Stimulated activated effector memory CD8-positive, alpha-beta T cell treated with anti-CD3 and anti-CD28 coated beads, Interleukin-12 subunit alpha, Interleukin-12 subunit beta, amount 100 ng/mL, for 72 hours (primary cell): ENCODE measurements at places on chromosomes 13 and 19.

- DNase-seq: no peak
Measured at GRCh38 chr13:83057119-83057518, 825.2 kb downstream of the SLITRK1 start.

DNA sequence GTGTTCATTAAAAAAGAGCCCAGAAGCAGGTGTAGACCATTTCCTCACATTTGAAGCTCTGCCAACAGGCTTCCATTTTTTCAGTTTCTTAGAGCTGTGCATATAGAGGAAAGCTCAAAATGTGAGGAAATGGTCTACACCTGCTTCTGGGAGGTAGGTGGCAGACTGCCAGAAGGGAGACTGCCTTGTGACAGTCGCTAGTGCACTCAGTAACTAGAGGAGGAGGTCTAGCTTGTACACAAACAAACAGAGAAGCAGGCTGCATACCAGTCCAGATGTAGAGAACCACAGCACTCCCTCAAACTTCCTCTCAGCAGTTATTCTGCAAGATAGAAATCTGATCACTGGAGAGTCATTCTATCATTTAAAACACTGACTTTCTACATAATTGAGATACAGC, 800.2 kb downstream of the EFNB2 start:
- no peak for DNase-seq

DNA sequence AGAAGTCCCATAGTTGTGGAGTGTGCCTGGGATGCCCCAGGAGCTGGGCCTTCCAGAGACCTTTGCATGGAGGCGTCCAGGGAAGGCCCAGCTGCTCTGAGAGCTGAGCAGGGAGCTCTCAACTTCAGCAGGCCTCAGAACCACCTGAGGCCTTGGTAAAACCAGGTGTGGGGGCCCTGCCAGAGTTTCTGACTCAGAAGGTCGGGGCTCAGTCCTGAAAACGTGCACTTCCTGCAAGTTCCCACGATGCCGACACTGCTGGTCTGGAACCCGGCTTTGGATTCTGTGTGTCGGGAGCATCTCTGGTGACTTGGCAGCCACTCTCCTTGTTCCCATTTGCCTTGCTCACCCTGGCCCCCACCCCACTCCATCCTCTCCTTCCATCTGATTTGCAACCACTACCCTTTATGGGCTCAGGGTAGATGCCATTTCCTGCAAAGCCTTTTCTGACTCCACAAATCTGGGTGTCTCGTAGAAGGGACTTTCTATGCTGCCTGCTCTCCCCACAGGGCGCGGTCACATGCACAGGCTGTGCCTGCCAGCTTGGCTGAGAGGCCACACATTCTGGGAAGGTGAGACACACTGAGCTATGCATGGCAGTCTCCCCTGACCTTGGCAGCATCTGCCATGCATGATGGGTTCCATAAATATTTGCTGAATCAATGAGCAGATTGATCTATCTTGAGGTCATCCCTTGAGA, 244.7 kb downstream of the COL4A1 start:
- DNase-seq: no peak

DNA sequence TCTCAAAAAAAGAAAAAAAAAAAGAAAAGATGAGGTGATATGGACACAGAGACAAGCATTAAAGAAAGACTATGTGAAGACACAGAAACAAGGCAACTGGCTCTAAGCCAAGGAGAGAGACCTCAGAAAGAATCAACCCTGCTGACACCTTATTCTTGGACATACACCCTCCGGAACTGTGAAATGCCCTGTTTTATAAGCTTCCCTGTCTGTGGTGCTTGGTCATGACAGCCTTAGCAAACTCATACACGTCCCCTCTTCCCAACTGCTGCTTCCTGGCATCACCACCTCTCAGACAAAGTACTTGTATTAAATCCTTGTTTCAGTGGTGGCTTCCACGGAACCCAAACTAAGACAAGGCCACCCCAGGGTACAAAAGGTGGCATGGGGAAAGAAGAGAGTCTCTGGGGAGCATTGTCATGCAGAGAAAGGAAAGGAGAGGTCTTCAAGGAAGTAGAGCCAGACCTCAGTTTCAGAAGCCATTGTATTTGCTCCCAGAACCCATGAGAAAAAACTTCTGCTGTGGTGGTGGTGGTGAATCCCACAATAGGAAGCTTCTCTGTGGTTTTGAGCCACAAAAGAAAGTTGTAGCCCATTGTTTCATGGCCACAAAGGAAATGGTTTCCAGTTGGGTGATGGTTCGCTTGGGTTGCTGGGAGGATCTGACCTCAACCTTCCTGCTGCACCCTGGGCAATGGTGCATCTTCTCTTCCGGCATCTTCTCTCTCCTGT, 16.3 kb upstream of the TSPAN16 start:
- DNase-seq: peak; percentile 58

DNA sequence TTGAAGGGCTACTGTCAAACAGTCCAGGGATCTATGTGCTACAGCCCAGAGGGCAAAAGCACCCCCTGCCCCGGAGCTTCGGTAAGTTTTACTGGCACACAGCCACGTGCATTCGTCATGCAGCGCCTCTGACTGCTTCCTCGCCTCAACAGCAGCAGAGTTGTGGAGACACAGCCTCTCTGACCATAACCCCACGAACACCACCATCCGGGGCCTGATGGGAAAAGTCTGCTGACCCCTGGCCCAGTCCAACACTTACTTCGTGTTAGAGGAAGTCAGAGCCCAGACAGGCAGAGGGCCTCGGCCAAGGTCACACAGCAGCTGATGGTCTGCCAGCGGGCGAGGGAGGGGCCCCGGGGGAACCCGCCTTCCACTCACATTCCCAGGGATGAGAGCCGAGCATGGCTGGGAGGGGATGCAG, 5.1 kb downstream of the CBARP start:
- no peak for DNase-seq

- no peak for DNase-seq
Measured at GRCh38 chr19:48552406-48553322, 692 bp downstream of the SULT2B1 start.

DNA sequence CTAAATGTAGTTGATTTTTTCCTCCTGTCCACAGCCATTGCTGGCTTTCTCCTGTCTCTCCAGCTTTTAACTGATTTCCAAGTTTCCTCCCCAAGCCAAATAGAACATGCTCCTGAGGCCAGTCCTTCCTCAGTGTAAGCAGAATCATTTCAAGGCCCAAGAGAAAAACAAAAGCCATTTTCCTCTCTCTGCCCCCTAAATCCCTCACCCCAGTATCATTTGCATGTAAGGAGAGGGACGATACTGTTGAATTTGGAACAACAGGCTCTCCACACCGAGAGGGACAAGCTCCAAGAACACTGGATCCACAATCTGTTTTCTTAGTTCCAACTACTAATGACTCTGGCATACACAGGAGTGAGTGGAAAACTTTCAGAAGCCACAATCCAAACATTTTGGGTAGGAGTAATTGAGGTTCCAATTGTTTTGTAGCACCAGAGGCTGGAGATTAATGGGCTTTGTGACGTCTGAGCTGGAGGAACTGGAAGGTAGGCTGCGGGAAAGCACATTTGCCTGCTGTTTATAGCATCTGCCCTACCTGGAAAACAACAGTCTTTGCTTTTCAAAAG, 156.8 kb downstream of the FLT1 start:
- DNase-seq: no peak

DNA sequence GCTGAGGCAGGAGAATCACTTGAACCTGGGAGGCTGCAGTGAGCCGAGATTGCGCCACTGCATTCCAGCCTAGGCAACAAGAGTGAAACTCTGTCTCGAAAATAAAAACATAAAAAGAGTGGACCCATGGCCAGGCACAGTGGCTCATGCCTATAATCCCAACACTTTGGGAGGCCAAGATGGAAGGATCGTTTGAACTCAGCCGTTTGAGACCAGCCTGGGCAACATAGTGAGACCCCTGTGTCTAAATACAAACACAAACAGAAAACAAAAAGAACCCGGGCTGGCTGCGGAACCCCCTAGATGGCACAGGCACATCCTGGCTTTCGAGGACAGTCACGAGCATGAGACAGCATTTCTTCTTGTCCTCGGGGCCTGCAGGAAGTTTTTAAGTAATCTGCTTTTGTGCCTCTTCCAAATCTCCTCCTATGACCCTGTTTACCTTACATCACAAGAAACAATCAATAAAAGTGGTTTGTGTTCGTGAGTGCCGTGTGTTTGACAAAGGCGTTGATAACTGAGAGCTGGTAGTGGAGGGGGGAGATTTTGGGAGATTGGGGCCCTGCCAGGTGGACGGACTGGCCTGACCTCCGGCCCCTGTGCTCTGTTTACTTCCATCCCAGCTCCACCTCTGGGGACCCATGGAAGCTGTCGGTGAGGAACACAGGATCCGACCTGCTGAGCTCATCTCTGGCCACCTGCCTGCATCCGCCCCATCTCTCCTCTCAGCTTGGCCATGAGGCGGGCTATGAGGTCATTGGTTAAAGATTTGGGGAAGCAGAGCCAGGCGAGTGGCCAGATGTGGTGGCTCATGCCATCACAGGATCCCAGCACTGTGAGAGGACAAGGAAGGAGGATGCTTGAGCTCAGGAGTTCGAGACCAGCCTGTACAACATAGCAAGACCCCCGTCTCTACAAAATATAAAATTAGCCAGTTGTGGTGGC, 5.9 kb upstream of the GDF15 start:
- DNase-seq: no peak

DNA sequence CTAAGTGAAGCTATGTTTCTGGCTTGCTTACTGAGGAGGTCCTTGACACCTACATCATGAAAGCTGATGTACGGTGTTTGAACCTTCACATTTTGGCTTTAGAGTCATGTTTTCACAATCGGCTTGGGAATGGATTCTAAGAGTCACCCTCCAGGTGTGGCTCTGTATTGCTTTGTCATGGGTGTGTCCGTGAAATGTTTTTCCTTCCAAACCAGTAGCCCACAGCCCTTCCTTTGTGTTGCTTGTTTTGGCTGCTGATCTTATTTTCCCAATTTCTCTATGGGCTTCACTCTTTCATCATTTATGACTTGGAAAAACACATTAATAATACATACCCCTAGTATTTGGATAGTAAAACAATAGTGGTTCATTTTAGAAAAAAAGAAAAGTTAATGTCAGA, 240.6 kb downstream of the GGACT start:
- no peak for DNase-seq

- DNase-seq: no peak
Measured at GRCh38 chr13:48578516-48579164, 45.8 kb upstream of the RCBTB2 start.

DNA sequence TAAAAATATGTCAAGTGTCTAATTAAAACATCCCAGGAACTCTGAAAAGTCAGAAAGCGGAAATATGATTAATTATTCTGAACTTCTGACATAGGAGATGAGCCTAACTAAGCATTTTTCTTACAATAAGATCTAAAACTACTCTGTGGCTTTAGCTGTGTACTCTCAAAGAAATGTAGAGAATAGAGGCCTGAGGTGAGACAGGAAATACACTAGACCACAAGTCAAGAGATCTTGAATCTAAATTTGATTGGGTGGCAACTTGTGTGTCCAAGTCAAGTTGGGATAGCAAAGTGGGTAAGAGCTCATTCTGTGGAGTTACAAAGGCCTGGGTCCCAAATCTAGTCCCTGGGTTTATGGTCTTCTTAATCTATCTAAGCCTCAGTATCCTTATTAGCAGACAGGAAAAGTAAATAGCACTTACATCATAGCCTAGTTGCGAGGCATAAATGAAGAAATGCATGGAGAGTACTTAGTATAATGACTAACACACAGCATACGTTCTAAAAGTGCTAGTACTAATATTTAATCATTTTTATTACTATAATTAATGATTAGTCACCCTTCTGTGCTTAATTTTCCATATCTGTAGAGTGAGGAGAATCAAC, 9.4 kb upstream of the LRRC63 start:
- DNase-seq: no peak

DNA sequence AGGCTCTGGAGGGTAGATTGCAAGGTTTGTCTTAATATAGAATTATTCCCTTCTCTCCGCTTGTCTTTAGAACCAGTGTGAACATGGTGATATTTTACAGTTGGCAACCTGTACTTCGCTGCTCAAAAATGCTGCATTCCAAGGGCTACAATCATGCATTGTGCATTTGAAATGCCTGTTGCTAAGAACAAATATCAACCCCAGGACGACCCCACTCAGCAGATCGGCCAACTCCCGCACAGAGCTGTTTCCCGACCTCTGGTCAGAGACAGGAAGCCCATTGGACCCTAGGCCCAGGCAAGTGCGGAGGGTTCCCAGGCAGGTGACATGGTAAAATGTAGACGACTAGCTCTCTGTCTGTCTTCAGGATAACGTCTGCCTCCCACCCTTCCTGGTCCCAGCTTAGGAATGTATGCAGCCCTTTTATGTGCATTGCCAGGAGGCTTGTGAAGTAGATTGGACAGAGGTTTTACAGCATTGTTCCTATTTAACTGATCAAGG, 263.5 kb downstream of the FOXO1 start:
- no peak for DNase-seq

- no peak for DNase-seq
Measured at GRCh38 chr13:112842343-112842856, 126.6 kb upstream of the MCF2L start.
